LoVo (cell line): ENCODE measurements at places on chromosomes 13 and 19.

GRCh38 chr19:33177417-33177979, 16.6 kb upstream of the LRP3 start:
- DNase-seq = peak; percentile 72

DNA sequence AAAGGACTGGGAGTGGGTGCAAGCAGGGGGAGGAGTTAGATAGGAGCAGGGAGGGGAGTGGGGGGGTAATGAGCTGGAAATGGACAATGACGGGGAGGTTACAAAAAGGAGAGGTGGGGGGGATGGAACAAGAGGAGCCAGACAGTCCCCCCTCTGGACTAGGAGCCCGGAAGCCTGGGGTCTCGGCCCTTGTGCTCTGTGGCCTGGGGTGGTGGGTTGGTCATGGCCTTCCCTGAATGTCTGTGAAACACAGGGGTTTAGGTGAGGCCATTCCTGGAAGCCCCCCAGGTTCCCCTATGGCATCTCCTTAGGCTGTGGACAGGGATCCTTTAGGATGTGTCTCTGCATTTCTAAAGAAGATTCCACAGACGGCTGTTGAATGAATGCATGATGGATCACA, 12.1 kb downstream of the KCNC3 start:
- no peak for DNase-seq

GRCh38 chr13:113513761-113514160, 23.2 kb upstream of the DCUN1D2 start:
- no peak for DNase-seq

GRCh38 chr13:22647156-22647850, 533.5 kb upstream of the SGCG start:
- DNase-seq = no peak

GRCh38 chr19:14840206-14840605, 5.2 kb upstream of the OR7A5 start:
- no peak for DNase-seq

DNA sequence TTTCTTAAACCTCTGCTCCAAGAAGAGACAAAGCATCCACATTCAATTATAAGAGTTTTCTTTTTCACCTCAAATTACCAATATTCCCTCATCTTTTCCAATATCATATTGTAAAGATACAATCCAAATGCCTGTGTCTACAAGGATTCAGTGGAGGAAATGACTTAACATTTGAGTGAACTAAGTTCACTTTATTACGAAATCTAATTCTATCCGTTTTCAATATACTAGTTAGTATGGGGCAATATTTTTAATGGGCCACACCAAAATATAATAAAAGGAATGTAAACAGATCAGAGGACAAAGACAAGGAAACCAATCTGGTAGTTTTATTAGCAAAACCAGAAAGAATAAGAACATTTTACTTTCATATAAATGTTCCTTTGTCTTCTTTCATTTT, 136.0 kb downstream of the DCLK1 start:
- DNase-seq = no peak

DNA sequence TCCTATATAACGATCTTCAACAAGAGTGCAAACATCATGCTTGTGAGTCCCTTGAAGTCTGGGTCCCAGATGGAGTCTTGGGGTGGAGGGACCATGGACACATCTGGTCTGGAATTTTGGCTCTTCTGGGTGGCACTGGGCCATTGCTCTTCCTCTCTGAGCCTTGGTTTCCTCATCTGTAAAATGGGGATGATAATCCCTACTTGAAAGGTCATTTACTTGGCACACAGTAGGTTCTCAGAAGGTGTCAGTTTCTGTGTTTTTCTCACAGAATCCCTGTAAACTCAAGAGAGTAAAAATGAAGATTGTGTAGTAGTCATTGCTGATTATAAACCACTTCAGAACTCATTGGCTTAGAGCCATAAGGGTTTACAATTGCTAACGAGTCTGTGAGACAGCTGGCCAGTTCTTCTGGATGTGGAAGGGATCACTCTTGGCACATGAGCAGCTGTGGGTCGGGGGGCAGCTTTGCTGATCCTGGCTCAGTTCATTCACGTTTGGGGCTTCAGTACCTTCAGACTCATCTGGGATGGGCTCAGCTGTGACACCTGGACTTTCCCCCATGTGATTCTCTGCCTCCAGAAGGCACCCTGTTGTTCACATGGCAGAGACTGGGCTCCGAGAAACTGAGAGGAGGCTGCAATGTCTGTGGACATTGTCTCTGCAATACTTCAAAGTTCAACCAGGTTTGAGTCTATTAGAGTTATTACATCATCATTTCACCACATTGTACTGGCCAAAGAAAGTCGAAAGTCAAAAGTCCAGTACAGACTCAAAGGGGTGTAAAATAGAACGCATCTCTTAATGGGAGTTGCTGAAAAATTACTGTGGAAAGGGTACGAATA, 7.8 kb downstream of the CYP4F12 start:
- no peak for DNase-seq

DNA sequence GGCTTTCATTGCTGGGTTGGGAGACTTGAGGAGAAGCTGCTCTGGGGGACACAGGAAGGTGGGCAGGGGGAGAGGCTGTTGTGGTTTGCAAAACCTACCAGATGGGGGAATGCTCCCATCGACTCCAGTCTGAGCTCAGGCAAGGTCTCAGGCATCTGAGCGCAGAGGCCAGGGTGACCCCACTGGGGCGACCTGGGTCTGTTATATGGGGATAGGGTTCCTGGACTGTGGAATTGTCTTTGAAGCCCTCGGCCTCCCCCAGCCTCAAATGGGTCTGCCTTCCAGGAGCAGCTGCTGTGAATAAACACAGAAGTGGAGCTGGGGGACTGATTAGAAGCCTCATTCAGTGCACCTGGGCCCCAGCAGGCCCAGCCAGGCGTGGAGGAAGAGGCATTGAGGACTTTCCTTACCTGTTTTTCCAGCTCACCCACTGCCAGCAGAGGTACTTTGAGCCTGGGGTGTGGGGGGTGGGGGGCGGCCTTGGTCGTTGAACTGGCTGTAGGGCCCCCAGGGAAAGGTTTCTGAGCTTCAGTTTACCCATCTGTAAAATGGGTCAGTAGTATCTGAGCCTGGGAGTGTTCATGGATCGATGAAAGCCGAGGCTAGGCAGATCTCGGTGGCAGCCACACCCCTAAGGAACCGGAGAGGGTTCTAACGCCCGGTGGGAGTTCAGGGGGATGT, 1.4 kb downstream of the CERS4 start:
- DNase-seq = no peak
